IPS DF 6.9 (cell line): ENCODE measurements at places on chromosomes 16 and 17.
A peak's percentile ranks its signal among the peaks of the same experiment; 100 is the strongest.

DNA sequence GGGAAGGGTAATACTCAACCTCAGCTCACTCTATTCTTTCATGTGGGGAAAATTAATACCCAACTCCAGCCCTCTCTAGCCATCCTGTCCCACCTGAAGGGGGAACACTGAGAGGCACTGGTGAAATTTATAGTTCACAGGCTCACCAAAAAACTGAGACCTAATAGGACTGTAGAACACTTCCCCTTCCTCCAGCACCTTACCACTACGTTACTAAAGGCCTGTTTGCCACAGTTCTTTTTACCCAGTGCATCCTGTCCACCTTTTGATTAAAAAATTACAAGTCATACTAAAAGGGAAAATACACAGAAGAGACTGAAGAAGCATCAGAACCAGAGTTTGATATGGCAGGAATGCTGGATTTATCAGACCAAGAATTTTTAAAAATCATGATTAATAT is 26.0 kb downstream of the DHRS7B start:
- no peak for DNase-seq

DNA sequence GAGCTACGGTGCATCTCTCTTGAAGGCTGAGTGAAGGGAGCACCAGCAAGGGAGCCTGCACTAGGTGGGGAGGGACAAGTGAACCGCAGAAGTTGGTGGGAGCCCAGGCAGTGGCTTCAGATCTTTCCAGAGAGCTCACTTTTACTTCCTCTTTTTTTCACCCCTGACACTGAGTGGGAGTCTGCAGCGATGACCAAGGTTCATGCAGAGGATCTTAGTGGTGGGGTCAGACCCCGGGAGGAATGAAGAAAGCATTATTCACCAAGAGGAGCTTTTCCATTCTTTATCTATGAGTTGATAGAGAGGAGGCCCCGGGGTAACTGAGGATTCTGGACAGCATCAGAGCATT is 3.0 kb upstream of the CCL2 start:
- DNase-seq: no peak

DNA sequence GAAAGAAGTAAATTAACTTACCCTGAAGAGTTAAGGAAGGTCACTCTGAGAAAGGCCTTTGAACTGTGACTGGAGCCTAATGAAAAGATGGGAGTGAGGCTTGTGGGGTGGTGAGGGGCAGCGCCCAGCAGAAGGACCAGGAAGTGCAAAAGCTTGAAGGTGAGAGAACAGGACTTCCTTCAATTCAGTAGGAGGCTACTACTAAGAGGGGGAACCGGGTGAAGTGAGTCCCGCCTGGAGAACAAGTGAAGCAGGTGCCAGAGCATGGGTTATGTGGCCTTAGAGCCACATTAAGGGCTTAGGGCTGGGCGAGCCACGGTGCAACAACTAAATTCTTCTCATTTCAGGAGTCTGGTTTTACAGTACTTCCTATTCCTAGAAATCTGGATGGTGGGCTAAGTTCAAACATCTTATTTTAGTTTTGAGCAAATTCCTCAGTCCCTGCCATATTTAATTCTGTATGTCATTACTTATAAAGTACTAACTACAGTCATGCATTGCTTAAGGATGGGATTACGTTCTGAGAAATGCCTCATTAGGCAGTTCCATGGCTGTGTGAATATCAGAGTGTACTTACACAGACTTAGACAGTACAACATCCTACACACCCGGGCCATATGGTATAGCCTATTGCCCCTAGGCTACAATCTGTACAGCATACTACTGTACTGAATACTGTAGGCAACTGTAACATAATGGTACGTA is 5.1 kb downstream of the CFAP20 start:
- no peak for DNase-seq

GRCh38 chr16:74275711-74276110 is 20.9 kb upstream of the PSMD7 start:
- DNase-seq: no peak

- no peak for DNase-seq
Measured at GRCh38 chr16:3980253-3981111, 100.0 kb upstream of the CREBBP start.

DNA sequence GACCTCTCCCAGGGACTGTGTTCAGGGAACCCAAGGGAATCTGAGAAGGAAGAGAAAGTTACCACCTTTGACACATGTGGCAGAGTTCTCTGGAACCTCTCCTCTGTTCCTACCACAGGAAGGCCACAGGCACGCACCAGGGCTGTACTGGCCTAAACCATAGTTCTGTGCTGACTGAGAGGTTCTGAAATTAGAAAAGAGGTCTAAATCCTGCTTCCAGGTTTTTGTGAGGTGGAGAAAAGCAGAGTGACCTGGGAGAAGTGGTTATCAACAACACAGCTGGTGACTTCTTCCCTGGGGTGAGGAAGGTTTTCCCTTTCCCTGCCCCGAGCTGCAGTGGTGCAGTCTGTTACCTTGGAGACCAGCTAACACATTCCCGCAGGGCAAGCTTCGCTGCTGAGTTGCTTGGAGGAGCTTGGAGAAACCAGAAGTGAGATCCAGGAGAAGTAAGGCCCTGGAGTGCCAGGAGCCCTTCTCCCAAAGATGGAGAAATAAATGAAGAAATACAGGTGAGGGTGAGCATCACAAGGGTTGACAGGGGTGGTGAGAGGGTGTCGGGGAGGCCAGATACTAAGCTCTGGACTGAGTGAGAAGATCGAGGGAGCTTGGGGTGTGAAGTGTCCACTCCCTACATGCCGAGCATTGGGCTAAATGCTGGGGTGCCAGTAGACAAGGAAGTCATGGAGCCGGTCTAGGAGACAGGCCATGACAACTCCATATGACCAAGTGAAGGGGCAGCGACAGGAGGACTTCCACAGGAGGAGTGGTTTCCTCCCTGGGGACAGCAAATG is at the start of gene VWA3A:
Gene VWA3A (plus strand): TSS at position 399 of the 791 bp plus-strand sequence. CDS start 97 bp downstream, at position 496.
- peak; percentile 35 for DNase-seq

GRCh38 chr16:12463961-12464360 is 339.7 kb downstream of the CPPED1 start:
- DNase-seq: no peak

GRCh38 chr16:80655751-80656150 is 115.0 kb downstream of the DYNLRB2 start:
- no peak for DNase-seq

- no peak for DNase-seq
Measured at GRCh38 chr16:59123479-59123878, 389.4 kb upstream of the GOT2 start.

- no peak for DNase-seq
Measured at GRCh38 chr16:17572145-17572544, 101.4 kb upstream of the XYLT1 start.

DNA sequence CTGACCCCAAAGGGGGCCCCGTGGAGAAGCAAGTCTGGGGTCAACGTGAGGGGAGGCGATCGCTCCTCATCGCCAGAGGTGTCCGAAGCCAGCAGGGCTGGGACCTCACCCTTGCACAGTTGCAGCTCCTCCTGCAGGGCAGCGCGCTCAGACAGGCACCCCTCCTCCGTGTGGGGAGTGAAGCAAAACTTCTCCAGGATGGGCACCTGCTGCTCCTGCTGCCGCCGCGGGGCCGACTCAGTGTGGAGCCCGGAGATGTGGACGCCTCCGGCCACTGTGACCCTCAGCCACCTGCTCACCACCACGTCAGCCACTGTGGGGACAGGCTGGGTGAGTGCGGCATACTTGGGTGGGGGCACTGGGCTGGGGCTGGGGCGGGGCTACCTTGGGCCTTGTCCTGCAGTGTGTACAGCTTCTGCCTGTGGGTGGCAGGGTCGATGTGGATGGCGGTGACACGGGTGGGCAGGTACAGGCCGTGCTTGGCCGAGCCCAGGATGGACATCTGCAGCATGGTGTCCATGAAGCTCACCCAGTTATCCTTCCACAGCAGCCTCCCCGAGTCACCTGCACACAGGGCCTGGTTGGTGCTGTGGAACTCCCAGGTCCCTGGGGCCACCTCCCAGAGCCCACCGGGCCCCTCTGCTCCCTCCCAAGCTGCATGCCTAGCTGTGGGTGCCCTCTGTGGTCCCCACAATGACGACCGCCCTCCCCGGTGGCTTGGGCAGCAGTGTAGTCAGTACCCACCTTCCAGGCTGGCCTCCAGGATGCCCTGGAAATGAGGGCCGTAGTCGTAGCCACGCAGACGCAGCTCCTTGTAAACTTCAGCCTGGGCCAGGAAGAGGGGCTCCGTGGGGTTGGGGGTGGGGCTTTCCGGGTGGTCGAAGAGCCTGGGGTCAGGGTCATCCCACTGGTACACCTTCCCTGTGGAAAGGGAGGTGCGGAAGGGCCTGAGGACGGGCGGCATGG is 10.8 kb downstream of the FASN start:
- no peak for DNase-seq
